ENCODE measurements at places on chromosomes 2 and 18.
A peak's percentile ranks its signal among the peaks of the same experiment; 100 is the strongest.

GRCh38 chr2:24231461-24231881, 56.6 kb downstream of the FAM228A start:
- no peak for DNase-seq

GRCh38 chr2:195543063-195543462, 114.0 kb upstream of the SLC39A10 start:
- DNase-seq: no peak

- no peak for DNase-seq
Observed at GRCh38 chr2:173909846-173910245, 55.3 kb downstream of the SP3 start.

DNA sequence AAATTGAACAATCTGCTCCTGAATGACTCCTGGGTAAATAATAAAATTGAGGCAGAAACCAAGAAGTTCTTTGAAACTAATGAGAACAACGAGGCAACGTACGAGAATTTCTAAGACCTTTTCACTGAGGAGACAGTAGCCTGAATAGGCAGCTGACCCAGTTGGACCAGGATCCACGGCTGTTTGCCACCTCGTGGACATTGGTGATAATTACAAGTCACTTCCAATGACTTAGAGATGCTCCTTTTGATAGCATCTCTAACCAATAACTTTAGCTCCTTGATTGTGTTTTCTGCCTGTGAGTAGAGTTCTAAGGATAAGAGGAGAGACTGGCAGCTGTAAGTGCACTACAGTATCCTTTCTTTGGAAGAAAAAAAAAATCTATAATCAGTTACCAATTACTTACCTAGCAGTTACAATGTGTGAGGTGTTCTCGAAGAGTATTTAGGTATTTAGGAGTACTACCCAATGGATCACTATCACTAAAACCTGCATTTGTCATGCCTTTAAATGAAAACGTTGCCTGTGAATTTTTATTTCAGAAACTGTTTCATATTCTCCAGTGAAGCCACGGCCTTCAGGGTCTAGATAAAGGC, 31.3 kb upstream of the CNTNAP5 start:
- DNase-seq: no peak

- no peak for DNase-seq
Observed at GRCh38 chr18:73986711-73987110, 160.9 kb downstream of the FBXO15 start.

- DNase-seq: no peak
Observed at GRCh38 chr18:22427822-22428549, 10.3 kb upstream of the CTAGE1 start.

DNA sequence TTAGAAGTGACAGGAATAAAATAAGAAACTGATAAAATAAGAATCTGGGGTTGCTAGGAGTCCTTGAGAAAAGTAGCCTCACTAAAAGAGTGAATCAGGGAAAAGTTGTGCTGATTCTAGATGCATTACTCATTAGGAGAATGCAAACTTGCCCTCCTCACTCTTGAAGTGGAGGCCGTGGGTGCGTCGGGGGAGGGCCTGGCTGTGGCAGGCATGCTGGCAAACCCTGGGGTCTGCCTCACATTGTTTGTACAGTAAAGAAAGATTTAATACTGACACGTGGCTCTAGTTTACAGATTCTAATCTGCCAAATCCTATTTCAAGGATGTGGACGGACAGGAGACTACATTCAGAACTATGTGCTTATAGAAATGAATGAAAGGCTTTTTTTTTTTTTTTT, 41.9 kb downstream of the TANC1 start:
- DNase-seq: no peak

- peak; percentile 3 for DNase-seq
Observed at GRCh38 chr2:219287580-219288265, 8.6 kb downstream of the DNAJB2 start.

DNA sequence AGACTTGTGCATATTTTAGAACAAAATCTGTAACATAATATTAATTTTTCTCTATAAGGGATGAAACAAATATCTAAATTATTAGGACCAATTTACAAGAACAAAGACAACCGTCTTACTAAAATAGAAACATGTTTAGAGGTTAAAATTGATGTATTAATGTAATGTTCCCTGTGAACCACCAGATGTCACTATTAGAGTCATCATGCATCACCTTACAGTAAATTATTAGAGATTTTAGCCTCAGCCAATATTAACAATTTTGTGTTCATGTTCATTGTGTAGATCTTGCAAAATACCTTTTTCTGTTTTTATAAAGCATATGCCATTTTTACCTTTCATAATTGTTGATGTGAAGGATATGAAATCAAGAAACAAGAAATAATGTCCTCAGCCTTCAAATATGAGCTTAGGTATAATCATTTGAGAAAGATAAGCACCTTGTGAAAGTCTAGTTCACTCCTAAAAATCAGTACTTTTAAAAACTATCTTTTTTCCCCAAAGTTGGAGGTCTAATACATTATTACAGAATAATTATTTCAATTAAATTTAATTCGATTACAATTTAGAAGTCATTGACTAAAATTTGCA, 344.3 kb upstream of the KCNH7 start:
- DNase-seq: no peak

- DNase-seq: no peak
Observed at GRCh38 chr18:49681387-49681786, 119.5 kb downstream of the LIPG start.

DNA sequence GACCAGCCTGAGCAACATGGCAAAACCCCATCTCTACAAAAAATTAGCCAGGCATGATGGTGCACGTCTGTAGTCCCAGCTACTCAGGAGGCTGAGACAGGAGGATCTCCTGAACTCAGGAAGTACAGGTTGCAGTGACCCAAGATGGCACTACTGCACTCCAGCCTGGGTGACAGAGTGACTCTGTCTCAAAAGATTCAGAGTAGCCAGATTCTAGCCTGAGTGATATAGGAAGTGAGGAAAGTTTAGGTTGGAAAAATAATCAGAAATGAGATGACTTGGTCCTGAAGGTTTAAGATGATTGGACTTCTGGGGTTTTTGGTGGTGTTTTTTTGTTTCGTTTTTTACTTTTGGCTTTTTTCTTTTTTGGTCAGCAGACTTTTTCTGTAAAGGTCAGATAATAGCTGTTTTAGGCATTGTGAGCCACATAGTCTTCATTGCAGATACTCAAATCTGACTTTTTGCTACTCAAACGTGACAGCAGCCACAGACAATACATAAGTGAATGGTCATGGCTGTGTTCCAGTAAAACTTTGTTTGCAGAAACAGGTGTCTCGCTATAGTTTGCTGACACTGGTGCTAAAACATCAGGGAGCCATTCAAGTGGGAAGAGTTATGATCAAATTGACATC, 104.1 kb upstream of the UBXN4 start:
- DNase-seq: no peak

DNA sequence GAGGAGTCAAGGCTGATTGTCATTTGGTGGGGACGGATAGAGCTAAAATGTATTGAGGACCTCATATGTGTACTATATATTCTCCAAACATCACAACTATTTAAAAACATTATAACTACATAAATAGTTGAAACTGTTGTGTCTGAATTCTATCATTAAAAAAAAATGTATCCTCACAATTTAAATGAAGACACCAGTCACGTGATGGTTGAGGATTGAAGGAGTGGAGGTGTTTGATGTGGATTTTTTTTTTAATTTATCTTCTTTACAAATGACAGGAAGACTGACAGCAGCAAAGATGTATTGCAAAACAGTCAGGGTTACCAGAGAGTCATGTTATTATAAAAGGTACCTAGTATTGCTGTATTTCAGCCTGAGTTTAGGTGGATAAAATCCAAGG, 30.0 kb downstream of the GNAL start:
- no peak for DNase-seq

DNA sequence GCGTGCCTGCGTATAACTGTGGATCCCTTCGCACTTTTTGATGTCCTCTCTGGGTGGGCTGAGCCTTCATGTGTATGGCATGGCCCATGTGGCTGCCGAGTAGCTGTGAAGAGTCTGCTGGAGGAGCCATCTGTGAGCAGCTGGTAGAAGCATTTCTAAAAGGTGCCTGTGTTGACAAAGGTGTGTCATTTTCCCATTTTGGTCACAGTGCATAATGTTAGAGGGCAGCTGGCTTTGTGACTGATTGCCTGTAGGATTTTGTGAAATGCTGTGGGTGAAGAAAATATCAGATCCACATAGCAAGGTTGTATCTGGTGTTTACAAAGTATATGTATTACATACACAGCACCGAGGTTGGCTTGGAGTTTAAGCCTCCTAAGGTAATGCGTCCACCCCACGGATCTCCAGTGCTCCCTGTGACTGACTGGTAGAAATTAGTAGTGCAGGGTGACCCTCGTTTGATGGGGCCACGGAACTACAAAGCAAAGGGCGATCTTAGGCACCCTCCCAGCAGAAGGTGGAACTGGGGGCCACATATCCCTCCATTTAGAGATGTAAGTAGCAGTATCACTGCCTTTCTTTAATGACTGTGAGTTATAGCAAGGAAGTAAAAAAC, 16.5 kb downstream of the GATA6 start:
- no peak for DNase-seq

- DNase-seq: no peak
Observed at GRCh38 chr2:121888189-121888557, 132.7 kb downstream of the TSN start.

- no peak for DNase-seq
Observed at GRCh38 chr2:226180281-226180884, 619.2 kb downstream of the IRS1 start.

DNA sequence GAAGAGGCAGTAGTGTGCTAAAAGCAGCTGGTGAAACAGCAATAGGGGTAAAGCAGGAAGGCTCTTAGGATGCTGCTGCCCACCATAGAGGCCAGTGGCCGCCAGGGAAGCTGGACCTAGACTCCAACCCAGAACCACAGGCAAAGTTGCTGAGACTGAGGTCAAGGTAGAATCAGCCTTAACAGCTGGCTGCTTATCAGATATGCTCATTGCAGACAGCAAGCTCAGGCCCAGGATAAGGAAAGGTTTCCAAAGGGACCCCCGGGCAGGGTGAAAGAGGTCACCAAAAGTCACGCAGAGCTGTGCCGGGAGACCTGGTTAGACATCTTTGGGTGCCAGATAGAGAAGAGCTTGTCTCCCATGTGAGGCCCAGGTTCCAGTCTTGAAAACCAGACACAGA, 42.9 kb upstream of the EPG5 start:
- DNase-seq: no peak

GRCh38 chr2:179550849-179551248, 286.2 kb upstream of the SESTD1 start:
- DNase-seq: no peak

DNA sequence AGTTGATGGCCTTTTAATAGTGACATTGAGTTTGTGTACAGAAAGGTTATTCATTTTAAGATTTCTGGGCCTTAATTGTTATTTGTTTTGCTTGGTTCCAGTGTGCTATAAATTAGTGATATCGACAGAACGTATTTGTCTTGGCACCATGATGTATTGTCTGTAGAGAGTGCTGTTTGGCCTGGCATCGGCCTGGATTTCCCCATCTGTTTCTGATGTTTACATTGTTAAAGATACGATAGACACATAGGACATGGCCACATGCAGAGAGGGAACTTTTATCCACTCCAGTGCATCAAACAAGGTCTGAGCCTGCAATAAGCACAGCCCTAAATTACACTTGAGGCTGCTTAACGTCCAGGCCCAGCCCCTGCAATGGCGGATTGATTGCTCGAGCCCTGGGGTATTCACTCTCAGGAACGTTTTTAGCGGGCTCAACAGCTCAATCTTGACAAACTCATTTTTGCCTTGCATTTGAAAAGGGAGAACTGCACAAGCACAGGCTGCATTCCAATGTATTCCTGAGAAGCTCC, 144.7 kb downstream of the SLC4A3 start:
- no peak for DNase-seq

GRCh38 chr2:34736482-34736881, 1137.4 kb upstream of the FAM98A start:
- no peak for DNase-seq

- DNase-seq: no peak
Observed at GRCh38 chr2:37340637-37341036, 3.8 kb upstream of the QPCT start.

- no peak for DNase-seq
Observed at GRCh38 chr2:65834062-65834461, 401.7 kb upstream of the SPRED2 start.

GRCh38 chr2:10537522-10538199, 89.5 kb upstream of the ODC1 start:
- no peak for DNase-seq

- no peak for DNase-seq
Observed at GRCh38 chr18:3610813-3611212, 160.8 kb downstream of the TGIF1 start.

DNA sequence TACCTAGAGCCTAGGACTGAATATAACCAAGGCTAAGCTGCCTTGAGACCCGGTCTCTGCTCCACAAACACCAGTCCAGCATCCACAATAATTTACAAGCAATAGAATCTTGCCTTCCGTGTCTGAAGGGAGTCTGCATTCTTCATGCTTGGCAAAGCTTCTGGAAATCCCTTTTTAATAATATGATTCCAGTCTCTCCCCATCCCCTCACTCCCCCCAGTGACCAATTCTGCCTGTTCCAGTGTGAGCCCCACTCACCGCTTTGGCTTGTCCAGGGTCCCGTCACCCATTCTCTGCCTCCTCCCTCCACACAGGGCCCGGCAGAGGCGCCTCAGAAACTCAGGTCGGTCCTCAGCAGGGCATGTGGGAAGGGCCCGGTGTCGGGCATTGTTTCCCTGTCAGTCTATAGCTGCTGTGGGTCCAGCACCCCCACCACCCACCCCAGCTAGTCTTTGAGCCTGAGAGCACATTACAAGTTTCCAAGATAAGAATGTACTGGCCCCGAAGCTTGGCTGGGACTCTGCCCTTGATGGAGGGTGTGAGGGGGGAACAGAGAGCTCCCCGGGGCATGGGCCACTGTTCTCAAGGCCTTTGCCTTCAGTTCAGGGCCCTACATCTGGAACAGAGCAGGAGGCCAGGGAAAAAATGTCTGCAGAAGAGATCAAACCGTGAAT, 129.7 kb upstream of the MYCN start:
- no peak for DNase-seq

DNA sequence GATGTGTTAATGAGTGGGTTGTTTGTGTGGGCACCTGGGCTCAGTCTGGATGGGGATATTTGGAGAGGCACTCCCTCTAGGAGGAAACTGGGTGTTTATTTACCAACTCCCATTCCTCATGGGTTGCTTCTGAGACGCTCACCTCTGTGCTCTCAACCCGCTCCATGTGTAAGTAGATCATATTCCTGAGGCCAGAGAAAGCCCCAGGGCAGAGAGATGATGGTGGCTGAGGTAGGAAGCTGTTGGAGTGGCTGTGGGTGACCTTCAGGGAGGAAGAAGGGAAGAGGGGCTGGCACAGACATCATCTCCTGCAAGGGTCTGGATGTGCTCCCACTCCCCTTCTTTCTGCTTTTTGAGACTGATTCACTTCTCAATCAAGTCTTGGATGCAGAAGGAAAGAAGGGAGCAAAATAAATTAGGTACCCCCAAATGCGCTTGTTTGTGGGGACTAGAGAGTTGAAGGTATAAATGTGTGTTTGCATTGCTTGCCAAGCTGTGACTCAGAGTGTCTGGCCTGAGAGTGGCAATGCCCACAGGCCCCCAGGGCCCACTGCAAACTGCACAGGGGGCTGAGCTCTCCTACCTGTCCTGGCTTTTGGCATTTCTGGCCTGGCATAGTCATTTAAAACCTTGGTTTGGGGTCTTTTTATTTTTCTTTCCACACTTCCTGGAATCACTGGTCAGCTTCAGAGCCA, 57.2 kb upstream of the TNP1 start:
- DNase-seq: no peak

- no peak for DNase-seq
Observed at GRCh38 chr2:34979148-34979547, 1376.4 kb upstream of the CRIM1 start.

GRCh38 chr2:71008342-71008741, 13.7 kb upstream of the TEX261 start:
- no peak for DNase-seq

- DNase-seq: no peak
Observed at GRCh38 chr2:49070716-49071115, 83.6 kb downstream of the FSHR start.
